Retina (tissue), 1 donor: ENCODE measurements at places on chromosomes 13 and 19.

DNA sequence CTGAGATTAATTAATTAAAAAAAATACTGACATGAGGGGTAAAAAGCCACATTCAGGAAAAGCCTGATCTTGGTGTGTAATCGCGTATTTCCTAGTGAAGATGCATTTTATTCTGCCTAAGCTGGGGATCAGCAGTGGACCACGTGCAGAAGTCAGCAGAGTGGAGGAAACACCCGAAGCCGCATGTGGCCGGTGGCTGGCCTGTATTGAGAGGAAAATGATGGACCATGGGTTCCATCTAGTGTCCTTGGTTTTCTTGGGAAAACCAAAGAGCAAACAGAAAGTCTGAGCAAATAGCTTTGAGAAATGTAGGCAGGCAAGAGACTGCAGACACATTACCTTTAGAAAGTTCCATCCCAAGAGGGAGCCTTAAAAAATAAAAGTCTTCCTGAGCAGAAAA lies 23.7 kb upstream of the SHISA2 start:
- DNase-seq, result peak; percentile 27

DNA sequence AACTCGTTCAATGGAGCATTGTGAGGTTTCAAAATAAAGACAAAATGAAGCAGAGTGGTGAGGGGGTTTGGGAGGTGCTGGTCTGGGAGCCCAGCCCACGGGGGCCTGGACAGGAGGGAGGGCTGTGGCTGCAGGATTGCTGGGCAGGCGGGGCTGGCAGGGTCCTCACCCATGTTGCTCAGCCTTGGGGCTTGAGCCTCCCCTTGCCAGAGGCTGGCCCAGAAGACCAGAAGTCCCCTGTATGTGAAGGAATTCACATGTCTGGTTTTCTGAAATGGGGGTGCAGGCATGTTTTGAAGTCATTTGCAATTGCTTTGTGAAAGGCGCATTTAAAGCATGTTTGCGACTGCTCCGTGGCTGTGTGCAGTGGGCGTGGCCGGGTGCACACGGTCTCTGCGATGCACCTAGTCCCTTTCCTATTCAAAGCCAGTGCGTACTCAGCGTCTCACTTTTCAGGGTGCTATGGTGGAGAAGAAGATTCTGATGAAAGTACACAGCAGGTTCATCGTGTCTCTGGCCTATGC lies 2.3 kb downstream of the GRK1 start:
- DNase-seq, result no peak

DNA sequence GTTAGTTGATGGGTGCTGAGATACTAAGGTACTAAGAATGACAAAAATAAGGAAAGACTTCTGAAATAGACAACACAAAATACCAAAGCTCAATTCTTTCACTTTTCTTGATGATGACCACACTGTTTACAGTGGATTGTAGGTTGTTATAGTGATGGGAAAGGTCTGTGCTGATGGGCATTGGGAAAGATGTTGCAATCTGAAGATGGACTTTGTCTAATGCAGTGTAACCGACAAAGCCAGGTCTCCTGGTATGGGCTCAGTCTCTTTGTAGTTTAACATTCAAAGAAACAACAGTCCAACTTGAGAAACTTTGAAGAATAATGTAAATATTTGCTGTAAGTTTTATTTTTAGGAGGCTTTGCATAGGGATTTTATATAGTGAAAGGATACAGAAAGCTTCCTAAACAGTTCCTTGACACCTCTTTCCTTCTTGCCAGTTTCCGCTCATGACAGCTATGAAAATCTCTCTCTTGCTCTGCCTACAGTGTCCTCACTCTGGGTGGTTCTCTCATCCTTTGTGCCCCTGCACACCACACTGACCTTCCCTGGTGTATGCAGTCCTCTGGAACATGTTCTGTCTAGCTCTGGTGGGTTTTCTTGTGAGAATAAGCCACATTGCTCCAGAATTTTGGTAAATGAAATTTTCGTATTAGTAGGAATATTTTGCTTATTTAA lies 172.2 kb downstream of the KCNRG start:
- DNase-seq, result no peak

DNA sequence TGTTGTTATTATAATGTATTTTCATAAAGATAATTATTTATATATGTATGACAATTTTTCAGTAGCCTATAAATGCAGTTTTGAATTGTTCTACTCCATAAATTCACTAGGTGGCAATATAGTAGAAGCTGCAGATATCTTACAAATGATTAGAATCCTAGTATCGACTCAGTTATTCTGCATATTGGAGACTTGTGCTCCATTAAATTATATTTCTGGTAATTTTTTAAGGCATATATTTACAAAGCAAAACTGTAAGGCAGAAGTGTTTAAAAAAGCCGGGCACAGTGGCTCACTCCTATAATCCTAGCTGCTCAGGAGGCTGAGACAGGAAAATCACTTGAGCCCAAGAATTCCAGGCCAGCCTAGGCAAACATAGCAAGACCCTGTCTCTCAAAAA lies 58.7 kb downstream of the DPY19L3 start:
- DNase-seq, result no peak

DNA sequence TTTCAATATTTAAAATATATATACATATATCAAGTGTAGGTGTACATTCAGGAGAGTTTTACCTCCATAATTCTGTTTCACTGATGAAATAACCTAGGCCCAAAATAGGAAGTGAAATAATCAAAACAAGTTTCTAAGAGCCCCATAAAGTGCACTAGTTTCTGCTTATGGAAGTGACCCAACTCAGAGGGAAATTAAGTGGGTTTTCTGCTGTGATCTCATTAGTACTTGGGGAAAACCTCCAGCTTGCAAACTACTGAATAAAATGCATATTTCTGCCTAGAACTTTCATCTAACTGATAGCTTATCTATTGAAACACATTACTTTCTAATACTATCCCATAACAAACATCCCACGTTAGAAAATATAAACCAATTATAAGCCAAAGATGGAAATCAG lies 45.4 kb upstream of the MIR17HG start:
- no peak for DNase-seq

GRCh38 chr13:42380420-42381164 lies 108.6 kb downstream of the AKAP11 start:
- no peak for DNase-seq

DNA sequence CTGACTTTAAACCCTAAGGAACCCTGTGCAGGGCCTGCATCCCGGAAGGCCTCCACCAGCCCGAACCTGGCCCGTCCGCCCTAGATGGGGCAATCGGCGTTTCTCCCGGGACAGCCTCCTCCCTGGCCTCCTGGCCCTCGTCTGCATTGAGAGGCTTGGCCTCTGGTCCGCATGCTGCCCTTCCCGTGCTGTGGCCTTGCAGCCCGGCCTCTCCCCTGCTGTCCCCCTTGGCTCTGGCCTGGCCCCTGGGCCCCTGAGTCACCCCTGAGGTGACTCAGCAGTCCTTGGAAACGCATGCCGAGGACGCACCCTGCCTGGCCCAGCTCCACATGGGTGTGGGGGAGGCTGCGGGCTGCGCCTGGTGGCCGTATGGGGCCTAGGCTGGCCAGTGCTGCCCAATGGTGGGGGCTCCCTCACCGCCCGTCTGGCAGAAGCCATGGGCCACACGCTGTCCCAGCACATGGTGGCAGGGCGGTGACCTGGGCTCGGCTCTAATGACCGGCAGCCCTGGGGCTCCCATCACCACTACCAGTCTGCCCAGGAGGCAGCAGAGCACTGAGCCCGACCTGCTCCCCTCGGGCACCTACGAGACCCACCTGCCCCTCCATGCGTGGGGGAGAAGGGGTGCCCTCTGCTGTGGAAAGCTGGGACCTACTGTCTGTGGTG lies 25.7 kb downstream of the SH3GL1 start:
- no peak for DNase-seq

GRCh38 chr13:94711561-94712286 lies 621 bp downstream of the SOX21 start:
- peak; percentile 81 for DNase-seq
